Activated CD8-positive, alpha-beta memory T cell treated with anti-CD3 and anti-CD28 coated beads, Interleukin-2, amount 10 ng/mL, durations not matched to agents 7 days and 5 days (primary cell): ENCODE measurements at places on chromosomes 7 and 10. TPM values are rescaled to one million over a fixed set of nuclear protein-coding genes. Genes with fewer than 3 reads are reported as not detected.

- peaks cover 70% of the 10 kb centered on the region for H3K27me3 ChIP-seq
- H3K4me1 ChIP-seq, result peaks cover 9% of the 10 kb centered on the region
- H3K27ac ChIP-seq, result no peak overlapping the region
- H3K4me3 ChIP-seq, result no peak overlapping the region
These were observed 21.1 kb downstream of the C7orf33 start for GRCh38 chr7:148611692-148612091.

DNA sequence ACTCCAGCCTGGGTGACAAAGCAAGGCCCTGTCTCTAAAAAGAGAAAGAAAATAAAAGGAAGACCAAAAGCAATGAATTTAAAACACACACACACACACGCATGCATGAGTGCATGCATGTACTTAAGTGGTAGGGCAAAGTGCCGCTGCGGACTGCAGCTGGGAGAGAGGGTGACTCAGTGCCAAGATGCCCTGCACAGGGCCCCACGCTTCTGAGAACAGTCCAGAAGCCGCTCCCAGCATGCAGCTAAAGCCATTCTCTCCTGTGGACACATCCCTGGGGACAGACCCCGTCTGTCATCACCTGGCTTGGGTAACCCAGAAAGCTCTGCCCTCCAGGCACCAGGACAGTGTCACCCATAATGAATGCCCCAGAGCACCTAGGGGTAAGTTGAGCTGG is 61.0 kb upstream of the MYL10 start:
- H3K27ac ChIP-seq, result no peak overlapping the region
- no peaks in the 10 kb centered on the region for H3K36me3 ChIP-seq
- no peaks in the 10 kb centered on the region for H3K27me3 ChIP-seq
- H3K4me3 ChIP-seq, result no peak overlapping the region

The HTRA1 gene
- not detected for total RNA-seq

The PAPOLB gene
- total RNA-seq, result not detected

The ARL4A gene
- 14.5 TPM for total RNA-seq
